Common myeloid progenitor, CD34-positive (primary cell): ENCODE measurements at places on chromosomes 6 and 20.
A peak's percentile ranks its signal among the peaks of the same experiment; 100 is the strongest.

- no peak for DNase-seq
These were observed 69.5 kb downstream of the SLX4IP start for GRCh38 chr20:10504608-10504993.

GRCh38 chr6:152441902-152442301 lies 195.3 kb downstream of the SYNE1 start:
- DNase-seq: no peak

DNA sequence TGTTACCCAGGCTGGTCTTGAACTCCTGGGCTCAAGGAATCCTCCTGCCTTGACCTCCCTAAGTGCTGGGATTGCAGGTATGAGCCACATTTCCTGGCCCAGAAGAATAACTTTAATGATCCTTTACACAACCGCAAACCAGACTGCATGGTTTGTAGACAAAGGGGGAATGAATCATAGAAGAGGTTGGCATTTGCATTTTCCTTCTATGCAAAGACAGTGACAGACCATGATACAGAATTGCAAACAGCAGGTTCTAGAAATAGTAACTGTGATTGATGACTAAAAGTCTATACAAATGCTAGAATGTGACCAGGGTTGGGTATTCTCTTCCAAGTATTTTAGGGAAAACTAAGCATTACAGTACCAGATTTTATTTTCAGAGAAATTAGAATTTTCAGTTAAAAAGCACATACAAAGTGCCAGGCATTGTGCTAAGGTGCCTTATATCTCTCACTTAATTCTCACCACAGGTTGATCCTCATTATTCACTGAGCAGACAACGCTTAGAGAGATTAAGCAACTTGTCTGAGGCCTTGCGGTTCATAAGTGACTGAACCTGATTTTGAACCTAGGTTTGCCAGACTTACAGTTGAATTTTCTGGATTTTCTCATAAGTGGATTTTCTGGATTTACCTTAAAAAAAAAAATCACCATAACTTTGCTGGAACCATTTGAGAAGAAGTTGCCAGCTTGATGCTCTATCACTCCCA lies 146.6 kb downstream of the ZFAND3 start:
- DNase-seq: no peak

- no peak for DNase-seq
These were observed 243.5 kb downstream of the SMOC2 start for GRCh38 chr6:168684471-168684870.

- peak; percentile 67 for DNase-seq
These were observed 72.9 kb upstream of the DSP start for GRCh38 chr6:7468382-7469081.

GRCh38 chr6:108227290-108227689 lies 33.5 kb downstream of the SNX3 start:
- no peak for DNase-seq
